ENCODE measurements at places on chromosomes 2 and 18.
A peak's percentile ranks its signal among the peaks of the same experiment; 100 is the strongest.

DNA sequence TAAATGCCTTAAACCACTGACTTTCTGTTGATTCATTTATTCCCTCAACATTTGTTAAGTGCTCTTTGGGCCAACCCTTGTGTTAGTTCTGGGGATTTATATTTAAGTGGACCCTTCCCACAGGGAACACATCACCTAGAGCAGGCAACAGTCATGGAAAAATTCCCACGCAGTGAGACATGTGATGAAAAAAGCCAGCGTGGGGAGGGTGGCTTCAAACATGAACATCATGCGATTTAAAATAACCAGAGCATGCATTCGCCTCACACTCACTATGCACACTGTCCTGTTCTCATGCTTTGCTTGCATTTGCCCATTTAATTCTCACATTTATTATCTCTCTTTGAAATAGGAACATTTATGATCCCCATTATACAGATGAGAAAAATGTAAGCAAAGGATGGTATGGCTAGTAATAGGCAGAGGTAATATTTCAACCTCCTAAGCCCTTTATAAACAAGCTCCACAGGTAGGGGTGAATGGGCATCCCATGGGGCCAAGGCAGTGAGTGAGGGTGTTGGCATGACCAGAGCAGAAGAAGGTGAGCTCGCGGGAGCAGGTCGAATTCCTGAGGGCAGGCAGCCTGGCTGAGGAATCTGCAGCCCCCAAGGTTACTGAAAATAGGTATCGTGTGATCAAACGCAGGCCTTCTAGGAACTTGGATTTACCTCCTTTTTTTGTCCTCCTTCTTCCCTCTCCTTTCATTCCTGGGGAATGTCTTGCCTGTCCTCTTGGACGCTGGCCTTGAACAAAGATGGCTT is 297.8 kb downstream of the MYCN start:
- DNase-seq, result no peak

- no peak for DNase-seq
These were observed 103.9 kb upstream of the TMEFF2 start for GRCh38 chr2:192298664-192299063.

- no peak for DNase-seq
These were observed 484.8 kb upstream of the UBE2E3 start for GRCh38 chr2:180495606-180496005.

- DNase-seq, result no peak
These were observed 68.0 kb downstream of the COBLL1 start for GRCh38 chr2:164773635-164774034.

GRCh38 chr2:85723707-85724360 is 29.7 kb downstream of the GNLY start:
- no peak for DNase-seq

GRCh38 chr18:63321291-63321690 is 1.7 kb upstream of the BCL2 start:
- DNase-seq, result no peak

- no peak for DNase-seq
These were observed 93.6 kb downstream of the GYPC start for GRCh38 chr2:126749537-126749936.

- DNase-seq, result no peak
These were observed 19.1 kb upstream of the GCFC2 start for GRCh38 chr2:75729861-75730260.

- DNase-seq, result no peak
These were observed 388.9 kb upstream of the RGPD4 start for GRCh38 chr2:107437807-107438206.

DNA sequence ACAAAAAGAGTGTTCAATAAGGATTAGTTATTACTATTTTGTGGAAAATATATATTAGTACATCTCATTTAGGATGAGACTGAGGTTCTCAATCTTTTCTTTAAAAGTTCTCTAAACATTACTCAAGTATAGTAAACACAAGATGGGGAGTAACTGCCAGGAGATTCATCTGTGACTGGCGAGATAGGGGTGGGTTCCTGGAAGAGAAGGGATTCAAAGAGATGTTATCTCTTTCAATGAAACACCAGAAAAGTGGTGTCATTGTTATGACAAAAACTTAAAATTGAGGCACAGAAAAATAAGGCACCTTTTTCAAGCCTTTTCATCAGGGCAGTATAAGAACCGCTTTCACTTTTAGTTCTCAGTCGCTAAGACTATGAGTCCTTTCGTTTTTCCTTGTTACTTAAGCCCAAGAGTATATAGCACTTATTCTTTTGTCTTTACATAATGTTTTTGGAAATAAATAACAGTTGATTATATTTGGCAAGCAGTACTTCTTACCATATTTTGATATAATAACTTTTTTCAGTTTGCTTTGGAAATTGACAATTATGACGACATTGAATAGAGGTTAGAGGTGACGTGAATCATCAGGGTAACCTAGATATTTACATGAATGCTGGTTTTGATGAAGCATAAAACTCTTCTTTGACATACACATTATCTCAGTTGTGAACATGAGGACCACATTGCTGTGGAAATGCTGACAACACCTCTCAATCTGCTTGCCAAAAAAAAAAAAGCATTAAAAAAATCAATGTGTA is 393.9 kb upstream of the TCF4 start:
- no peak for DNase-seq

DNA sequence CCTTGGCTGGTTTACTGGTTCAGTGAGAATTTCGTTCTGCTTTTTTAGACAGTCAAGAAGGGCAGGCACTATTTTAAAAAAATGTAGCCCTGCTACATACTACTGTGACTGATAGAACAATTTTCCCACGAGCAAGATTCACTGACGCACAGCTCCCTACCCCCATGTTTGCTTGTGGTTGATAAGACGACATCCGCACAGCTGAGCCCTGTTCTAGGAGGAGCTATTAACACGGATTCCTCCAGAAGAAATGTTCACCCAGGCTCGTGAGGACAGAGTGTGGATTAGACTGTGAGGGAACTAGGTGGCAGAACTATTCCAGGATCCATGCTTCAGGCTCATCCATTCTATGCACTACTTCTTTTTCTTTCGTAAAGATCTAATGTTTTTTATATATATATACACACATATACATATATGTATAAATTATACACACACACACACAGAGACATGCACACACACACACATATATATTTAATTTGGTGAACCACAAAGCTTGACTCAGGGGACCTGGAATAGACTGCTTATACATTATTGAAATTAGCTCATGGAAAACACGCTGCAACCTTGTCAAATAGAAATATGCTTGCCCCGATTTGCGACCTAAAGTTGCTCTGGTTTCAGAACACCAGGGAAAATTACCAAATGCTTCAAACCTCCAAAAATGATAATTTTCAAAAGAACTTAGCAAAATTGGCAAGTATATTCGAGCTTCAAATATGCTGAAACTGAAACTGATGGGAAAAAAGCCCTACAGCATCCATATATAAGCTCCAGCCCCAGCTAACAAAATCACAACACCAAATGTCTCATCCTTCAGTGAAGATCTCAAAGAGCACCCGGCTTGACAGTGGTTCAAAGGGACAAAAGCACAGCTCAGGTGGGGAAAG is 370.4 kb downstream of the SOCS6 start:
- DNase-seq, result no peak

GRCh38 chr2:24576146-24576545 is 85.1 kb downstream of the NCOA1 start:
- DNase-seq, result no peak

DNA sequence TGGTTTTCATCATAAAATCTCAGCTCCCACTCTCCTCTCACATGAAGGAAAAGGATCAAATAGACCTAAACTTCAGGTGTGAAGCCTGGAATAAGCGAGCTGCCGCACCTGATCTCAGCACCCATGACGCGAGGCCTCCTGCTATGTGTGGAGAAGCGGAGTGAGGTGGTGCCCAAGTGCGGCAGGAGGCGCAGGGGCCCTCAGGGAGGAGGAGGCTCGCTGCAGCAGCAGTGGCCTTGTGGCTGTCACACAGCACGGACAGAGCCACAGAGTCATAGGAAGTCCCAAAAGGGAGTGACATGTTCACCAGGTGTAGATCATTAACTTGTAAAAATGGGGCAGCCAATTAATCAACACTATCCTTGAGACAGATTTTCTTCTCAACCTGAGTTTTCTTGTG is 9.1 kb downstream of the SCLY start:
- DNase-seq, result no peak

DNA sequence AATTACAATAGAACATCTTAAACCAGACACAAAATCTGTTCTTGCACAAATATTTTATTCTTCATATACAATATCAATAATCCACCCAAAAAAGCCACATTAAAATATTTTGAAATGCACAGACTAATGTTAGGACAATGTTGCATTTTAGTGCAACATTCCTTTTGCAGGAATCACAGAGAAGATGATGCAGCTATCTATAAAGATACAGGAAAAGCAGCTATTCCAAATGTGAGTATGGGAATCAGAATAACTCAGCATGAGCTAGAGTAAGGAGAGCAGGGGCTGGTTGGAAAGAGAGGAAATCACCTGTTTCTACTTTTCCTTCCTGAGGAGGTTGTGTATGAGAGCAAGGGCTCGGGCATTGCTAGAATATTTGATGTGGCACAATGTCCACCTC is 4.8 kb downstream of the C2orf66 start:
- DNase-seq, result no peak

DNA sequence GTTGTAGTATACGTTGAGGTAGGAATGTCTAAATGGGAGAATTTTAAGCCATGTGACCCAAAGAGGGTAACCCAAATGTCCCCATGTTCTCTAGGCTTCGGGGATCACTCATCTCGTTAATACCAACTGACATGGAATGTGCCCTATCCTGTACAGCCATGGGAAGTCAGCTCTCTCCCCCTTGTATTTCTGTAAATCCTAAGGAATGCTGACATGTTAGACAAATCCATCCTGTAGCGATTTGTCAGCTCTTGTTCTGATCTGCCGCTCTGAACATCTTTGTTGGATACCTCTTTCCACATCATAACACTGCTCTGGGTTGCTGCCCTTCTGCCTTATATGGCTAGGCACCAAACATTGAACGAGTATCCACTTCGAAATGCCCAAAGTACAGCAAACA is 350.6 kb downstream of the RND3 start:
- no peak for DNase-seq

GRCh38 chr2:118339386-118339785 is 251.1 kb downstream of the INSIG2 start:
- DNase-seq, result no peak

- no peak for DNase-seq
These were observed 11.3 kb downstream of the MEIS1 start for GRCh38 chr2:66445925-66446871.

DNA sequence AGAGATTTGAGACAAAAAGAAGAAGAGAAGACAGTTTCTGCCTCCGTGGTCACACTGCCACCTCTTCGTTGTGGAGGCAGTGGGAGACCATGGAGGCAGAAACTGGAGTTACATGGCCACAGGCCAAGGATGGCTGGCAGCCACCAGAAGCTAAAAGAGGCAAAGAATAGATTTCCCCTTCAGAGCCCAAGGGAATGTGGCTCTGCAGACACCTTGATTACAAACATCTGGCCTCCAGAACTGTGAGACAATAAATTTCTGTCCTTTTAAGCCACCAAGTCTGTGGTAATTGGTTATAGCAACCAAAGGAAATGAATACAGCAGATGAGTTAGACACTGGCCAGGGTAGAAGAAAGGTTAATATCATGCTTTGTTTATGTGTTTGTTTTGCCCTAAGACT is 420.4 kb upstream of the LYPD1 start:
- DNase-seq, result no peak

GRCh38 chr2:17470855-17471641 is 47.2 kb downstream of the RAD51AP2 start:
- DNase-seq, result peak; percentile 1

DNA sequence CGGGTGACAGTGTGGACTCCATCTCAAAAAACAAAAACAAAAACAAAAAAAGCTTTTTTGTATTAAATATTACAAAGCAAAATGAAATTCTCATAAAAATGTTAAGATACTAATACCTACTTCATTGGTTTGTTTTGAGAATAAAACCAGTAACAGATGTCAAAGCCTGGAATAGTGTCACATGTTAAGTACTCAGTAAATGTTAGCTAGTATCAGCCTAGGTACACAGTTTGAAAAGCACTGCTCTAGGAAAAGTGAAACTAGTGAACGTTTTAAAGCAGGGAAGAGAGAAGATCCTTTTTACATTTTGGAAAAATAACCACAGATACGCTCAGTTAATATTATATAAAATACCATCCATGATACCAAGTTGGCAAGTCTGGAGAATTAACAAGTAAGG is 37.1 kb upstream of the ADAM17 start:
- DNase-seq, result no peak

- DNase-seq, result no peak
These were observed 30.5 kb upstream of the CHMP1B start for GRCh38 chr18:11820697-11821096.

GRCh38 chr2:174024524-174025270 is 59.5 kb upstream of the SP3 start:
- no peak for DNase-seq

DNA sequence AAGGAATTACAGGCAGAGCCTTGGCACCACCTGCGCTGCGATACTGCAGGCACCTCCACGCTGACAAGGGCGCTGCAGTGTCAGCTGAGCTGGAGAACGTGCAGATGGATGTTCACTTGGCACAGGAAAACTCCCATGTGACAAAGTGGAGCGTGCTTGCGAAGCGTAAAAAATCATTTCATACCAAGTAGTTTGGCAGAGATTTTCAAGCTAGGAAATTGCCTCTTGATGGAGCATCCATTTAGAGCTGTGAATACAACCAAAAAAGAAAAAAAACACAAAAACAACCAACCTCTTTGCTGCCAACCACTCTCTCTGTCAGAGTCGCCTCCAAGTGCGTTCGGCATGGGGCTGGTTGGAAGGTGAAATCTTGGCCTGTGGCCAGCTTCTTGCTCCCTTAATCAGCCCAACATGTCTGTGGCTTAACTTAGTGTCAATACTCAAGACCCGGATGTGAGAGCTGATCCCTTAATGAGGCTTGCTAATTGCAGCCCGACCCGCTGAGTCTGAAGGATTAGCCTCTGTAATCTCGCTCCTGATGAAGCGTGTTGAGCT is 38.1 kb downstream of the ACOXL start:
- no peak for DNase-seq

- DNase-seq, result no peak
These were observed 605.3 kb upstream of the ZNF804A start for GRCh38 chr2:183993052-183993451.

- no peak for DNase-seq
These were observed 152.2 kb downstream of the SMAD7 start for GRCh38 chr18:48798334-48799245.

DNA sequence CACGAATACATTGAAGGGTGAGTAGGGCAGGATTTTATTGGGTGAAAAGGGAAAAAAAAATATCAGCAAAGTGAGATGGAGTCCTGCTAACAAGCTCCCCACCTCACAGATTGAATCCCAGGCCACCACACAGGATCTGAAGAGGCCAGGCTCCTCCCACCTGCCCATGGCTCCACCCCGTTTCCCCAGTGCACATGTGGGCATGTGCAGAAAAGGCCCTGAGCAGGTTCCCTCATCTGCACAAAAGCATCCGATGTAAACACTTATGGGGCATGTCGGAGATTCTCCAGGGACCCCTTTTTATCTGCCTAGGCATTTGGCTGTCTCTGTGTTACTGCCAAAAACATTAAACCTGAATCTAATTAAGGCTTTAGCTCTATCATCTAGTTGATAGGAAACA is 35.2 kb downstream of the SKA1 start:
- peak; percentile 8 for DNase-seq

- no peak for DNase-seq
These were observed 10.1 kb downstream of the RPL31 start for GRCh38 chr2:101012054-101012705.

GRCh38 chr2:189287982-189288521 is 108.5 kb upstream of the COL5A2 start:
- peak; percentile 12 for DNase-seq

GRCh38 chr2:219037783-219038499 is 3.4 kb downstream of the CFAP65 start:
- peak; percentile 60 for DNase-seq

- DNase-seq, result no peak
These were observed 178.1 kb downstream of the DYSF start for GRCh38 chr2:71631411-71631931.

Measured in Calu3 (cell line).